Fibroblast of gingiva (primary cell): ENCODE measurements at places on chromosomes 11 and 22.
A peak's percentile ranks its signal among the peaks of the same experiment; 100 is the strongest.

DNA sequence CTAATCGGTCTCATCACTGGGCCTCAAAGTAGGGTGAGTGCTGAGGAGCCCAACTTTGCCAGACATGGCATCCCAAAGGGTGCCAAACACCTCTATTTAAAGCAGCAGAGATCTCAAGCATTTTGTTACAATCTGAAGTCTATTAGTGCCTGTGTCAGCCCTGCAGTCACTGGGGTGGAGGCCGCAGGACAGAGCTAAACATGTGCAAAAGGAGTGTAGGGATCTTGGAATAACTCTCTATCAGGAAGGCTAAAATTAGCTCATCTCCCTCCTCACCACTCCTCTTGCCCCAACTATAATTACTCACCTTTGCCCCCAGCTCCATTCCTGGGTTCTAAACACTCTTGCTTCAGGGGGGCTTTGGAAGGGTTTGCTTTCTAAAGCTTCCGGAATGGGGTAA lies 87.5 kb downstream of the TIMP3 start:
- no peak for DNase-seq

DNA sequence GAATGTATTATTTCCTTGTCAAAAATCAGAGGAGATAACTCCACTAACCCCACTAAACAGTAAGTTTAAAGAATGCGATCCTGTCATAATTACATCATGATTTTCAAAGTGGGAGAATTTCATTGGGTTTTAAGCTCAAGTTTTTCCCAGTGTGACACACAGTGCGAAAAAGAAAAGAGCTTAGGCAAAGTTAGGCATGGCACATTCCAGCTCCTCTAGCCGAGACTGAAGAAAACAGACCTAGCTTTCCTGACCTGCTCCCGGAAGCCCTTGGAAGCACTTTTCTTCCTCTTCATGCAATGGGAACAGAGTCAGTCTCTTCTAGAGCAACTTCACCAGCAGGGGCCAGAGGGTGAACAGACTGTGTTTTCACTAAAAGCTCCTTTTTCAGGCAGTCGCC lies 76.6 kb upstream of the AKIP1 start:
- DNase-seq = no peak

DNA sequence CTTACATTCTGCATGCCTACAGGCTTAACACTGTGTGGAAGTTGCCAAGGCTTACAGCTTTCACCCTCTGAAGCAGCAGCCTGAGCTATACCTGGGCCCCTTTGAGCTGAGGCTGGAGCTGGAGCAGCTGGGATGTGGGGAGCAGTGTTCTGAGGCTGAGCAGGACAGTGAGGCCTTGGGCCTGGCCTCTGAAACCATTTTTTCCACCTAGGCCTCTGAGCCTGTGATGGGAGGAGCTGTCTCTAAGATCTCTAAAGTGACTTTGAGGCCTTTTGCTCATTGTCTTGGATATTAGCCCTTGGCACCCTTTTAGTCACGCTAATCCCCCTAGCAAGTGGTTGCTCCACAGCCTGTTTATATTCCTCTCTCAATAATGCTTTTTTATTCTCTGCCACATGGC lies 59.9 kb upstream of the ZBED5 start:
- DNase-seq = no peak

- DNase-seq = no peak
Observed at GRCh38 chr22:33984211-33984610, 63.9 kb upstream of the LARGE1 start.

DNA sequence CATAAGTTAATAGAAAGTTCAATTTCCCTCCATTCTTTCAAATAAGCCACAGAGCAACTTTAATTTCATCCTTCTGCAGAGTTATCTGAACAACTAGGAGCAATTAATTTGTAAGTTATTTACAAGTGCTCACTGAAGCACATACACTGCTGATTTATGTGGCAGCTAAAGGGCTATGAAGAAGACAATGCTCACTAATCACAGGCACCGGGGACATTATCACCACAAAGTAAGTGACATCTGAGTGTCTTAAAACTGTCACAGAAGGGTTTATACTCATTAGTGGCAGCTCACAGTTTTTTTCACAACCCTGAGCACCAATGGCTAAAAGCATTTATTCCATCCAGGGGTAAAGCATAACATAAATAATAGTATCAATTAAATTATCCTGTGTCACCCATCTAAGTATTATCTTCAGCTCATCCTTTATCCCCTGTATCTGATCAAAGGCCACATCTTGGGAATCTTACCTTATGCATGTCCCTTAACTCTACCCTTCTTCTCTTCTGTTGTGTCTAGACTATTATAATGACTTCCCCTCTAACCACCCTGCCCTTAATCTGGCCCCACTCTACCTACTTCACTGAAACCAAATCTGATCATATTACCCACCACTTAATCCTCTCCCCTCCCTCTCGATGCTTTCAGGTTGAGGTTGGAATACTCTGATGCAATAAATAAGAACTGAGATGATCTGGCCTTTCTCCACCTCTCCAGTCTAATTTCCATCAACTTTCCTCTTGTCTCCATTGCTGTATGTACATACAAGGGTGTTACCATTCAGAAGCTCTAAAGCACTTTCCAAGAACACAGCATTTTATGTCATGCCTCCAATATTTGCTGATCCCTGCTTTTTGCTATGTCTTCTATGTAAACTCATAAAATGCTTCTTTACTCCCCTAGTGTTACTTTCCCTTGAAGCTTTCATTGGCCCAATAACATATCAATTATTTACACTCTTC lies 252.7 kb downstream of the CASP12 start:
- no peak for DNase-seq

DNA sequence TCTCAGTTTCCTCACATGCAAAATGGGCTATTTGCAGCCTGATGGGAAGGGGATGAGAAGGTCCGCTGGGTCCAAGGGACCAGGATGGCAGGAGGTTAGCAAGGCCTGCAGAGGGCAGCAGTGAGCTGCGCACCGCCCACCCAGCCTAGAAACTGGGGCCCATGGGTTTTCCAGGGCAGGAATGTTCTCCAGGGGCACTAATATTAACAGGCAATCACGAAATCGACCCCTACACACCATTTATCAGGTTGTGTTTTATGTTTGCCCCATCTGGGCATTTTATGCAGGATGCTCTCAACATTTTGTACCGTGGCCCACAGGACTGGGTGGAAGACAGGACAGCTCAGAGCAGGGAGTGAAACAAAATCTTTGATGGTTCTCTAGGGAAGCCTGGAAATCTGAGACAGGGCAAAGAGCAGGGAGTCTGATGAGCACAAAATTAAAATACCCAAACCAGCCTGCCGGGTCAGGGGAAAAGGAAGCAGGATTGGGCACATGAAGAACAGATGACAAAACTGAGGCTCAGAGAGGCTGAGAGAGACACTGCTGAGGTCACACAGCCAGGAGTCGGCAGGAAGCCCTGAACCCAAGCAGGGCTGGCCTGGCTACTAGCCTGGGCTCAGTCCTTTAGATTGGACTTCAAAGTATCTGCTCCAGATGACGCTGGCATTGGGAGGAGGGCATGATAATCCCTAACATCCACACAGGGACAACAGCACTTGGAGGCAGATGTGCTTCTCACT lies 1.6 kb upstream of the BCR start:
- DNase-seq = peak; percentile 25

GRCh38 chr11:134537296-134537695 lies 125.3 kb upstream of the B3GAT1 start:
- no peak for DNase-seq

DNA sequence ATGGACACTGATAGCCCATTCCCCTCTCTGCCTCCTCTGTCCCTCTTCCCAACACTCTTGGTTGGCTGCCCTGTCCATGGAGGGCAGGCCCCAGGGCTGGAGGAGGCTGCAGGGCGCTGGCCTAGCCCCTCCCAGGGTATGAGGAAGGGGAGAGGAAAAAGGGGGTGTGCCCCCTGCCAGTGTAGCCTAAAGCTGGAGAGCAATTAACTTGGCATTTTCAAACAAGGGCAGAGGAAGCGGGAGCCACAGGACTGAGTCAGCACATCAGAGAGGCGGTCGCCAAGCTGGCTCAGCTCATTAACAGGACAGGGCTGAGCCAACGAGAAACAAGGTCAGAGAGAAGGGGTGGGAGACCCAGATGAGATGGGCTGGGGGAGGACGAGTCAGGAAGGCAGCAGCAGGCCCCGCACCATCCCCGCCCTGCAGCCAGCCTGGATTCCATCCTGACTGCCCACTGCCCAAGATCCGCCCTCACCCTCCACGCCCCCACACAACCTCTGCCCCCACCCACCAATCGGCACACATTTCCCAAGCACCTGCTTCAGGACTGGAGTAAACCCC lies 76.3 kb downstream of the BUD13 start:
- DNase-seq = no peak

GRCh38 chr11:28058333-28058732 lies 49.6 kb downstream of the KIF18A start:
- peak; percentile 35 for DNase-seq

DNA sequence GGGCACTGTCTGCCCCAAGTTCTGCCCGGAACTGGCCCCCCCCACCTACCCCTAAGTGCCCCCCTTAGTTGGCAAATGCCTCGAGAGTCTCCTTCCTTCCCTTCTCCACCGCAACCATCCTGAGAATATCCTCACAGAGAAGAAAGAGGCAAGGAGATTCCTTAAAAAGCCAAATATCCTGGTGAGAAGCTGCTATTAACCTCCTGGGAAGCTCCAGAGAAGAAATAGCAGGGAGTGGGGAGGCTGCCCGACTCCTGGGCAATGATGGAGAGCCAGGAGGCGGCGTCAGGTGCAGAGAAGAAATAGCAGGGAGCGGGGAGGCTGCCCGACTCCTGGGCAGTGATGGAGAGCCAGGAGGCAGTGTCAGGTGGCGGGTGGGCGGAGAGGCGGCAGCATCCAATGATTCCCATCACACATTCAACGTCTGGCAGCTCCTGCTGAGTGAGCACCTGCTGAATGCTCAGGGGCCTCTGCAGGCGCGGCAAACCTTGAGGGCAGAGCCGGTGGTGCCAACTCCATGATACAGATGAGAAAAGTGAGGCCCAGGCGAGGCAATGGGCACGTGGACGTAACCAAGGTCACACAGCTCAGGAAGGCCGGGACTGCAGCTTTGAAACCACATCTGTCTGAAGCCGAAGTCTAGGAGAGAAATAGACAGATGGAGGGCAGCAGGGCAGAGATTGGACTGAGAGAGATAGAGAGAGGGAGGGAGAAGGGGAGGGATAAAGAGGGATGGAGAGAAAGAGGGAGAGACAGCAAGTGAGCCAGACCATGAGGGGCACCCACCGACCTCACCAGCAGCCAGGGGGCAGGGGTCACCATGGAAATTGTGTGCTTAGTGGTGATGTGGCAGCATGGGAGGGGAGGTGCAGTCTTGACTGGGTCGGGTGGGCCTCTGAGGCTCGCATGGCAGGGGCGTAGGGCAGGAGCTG lies 58.3 kb downstream of the CYTH4 start:
- DNase-seq = no peak

DNA sequence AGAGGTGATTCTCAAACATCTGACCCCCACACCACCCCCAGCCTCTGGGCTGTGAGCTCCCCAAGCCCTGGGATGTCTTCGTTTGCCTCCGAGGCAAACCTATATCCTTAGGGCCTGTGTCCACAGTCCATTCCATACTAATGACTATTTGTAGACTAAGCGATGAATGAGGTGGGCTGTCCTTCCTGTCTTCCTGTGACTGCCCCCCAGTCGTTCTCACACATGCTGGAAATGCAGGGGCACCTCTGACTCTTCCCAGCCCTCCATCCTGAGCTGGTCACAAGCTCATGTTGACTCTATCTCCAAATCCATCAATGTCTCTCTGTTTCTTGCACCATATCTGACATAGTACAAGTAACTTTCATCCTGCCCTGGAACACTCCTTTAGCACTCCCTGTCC lies 4.8 kb downstream of the ATG16L2 start:
- DNase-seq = no peak

DNA sequence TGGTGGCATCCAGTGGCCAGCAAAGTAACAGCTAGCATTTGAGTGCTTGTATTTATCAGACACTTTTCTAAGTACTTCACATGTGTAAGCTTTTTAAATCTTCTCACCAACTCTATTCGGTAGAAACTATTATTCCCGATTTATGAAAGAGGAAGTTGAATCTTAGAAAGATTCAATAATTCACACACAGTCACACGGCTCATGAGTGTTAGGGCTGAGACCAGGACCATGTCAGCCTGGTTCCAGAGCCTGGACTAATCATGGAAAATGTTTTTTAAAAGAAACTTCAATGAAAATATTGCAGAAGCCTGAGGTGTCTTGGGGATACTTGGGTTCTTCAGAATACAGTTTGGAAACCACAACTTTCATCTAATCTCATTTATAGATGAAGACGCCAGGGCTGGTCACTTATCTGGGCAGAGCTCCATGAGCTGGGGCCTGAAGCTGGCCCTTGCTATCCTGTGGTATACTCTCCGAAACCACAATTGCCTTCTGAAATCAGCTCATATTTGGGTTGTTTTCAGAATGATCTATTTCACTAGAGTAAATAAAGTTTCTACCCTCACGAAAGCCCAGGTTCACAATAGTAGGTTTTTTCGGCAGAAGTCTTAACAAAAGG lies 4.3 kb upstream of the CRTAM start:
- no peak for DNase-seq

- peak; percentile 17 for DNase-seq
Observed at GRCh38 chr22:28180804-28181731, 262.0 kb upstream of the PITPNB start.

DNA sequence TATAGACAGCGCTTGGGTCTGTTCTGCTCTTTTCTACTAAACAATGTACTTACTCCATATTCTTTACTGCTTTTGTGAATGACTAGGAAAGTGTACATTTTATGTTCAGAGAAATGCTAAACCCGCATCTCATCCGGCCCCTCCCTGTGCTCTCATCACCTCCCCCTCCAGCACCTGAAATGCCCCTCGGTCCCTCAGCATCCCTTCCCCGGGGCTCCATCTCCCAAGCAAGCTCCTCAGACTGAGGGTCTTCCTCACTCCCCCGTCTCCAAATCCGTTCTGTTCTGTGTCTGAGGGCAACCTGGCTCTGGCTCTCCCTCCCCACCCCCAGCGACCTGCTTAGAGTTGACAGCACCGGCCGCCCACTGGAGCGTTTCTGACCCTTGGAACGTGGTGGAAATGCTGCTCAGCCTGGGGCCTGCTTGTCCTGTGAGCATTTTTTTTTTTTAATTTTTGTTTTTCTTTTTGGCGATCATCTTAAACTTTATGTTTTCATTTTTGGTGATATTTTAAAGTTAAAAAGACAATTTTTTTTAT lies 1.4 kb downstream of the SELENOO start:
- DNase-seq = no peak

GRCh38 chr11:10322830-10323792 lies 18.2 kb downstream of the ADM start:
- DNase-seq = peak; percentile 92

- DNase-seq = no peak
Observed at GRCh38 chr11:90911192-90911591, 688.3 kb upstream of the CHORDC1 start.

DNA sequence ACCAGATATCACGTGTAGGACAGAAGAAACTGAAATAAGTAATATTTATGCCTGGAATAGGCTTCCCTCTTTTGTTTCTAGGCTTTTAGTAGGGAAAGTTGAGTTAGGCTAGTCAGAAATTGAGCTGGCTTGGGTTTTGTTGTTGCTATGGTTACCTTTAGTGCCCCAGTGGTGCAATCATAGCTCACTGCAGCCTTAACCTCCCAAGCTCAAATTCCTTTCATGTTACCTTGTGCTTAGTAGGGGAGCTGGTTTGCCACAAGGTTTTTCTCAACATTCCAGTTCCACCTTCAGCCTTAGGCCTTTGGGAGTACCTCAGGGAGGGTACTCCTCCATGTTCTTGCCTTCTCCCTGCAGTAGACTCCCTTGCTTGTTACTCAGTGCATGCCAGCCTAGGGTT lies 69.1 kb upstream of the SUSD2 start:
- DNase-seq = no peak
